ENCODE measurements at places on chromosomes 5 and 9. TPM values are rescaled to one million over a fixed set of nuclear protein-coding genes. Genes with fewer than 3 reads are reported as not detected.

Gene SERF1B
- total RNA-seq, result 45.2 TPM

Gene SHOC1
- not detected for total RNA-seq

DNA sequence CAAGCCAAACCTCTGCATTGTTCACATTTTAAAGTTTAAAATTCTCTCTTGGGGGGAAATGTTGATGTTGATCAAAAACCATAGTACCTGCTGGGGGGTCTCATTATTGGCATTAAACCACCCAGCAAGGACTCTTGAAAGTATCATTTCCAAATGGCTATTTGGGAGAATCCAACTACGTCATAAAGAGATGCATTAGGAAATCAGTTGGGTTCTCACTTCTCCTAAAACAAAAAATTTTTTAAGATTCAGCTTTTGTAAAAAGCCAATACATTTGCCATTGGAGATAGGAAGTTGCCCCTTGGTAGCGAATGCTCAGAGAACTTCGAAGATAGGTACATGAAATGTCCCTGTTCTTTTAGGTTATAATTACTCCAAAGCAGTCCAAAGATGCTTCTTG, 96.4 kb downstream of the GNAQ start:
- H3K27me3 ChIP-seq, result no peaks in the 10 kb centered on the region
- H3K4me3 ChIP-seq, result no peak overlapping the region
- H3K36me3 ChIP-seq, result no peaks in the 10 kb centered on the region
- H3K4me1 ChIP-seq, result no peaks in the 10 kb centered on the region
- no peak for DNase-seq

DNA sequence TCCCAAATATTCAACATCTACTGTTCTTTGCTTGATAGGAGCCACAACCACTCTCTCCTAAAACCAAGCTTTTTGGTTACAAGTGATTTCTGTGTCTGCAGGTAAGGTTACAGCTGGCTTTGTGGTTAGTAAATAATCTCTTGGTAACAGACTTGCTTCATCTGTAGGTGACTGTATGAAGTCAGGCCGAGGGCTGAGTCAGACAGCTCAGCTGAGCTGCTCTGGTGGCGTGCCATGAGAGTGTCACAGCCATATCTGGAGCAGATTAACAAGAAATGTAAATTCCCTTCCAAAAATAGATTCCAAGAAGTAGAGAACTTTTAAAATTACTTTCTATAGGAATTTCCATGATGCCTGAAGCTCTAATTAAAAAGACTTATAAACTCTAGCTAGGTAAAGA, 23.7 kb upstream of the TAS2R1 start:
- no peaks in the 10 kb centered on the region for H3K27me3 ChIP-seq
- no peaks in the 10 kb centered on the region for H3K4me1 ChIP-seq
- H3K4me3 ChIP-seq, result no peak overlapping the region
- H3K36me3 ChIP-seq, result no peaks in the 10 kb centered on the region

DNA sequence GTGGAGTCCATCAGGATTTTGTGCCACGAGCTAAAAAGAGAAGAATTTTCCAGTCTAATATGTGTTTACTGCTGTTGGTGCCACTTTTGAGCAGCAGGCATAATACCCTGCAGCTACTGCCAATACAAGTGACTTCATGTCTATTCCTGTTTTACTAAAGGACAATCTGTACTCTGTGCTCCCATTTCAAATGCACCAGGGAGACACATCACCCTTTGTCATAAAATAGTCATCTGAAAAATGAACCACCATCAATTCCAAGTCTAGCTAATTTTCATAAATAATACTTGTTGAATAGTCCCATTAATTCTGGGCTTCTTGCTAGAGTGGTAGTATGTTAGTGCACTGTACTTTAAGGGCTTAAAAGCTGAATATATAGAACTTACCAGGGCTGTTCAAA, 8.9 kb upstream of the PKD2L2 start:
- no peak for DNase-seq
- no peaks in the 10 kb centered on the region for H3K27me3 ChIP-seq
- H3K27ac ChIP-seq, result peak overlapping the region; percentile 81
- H3K4me1 ChIP-seq, result no peaks in the 10 kb centered on the region
- no peaks in the 10 kb centered on the region for H3K36me3 ChIP-seq

- no peaks in the 10 kb centered on the region for H3K36me3 ChIP-seq
- H3K4me3 ChIP-seq, result no peak overlapping the region
- H3K27ac ChIP-seq, result no peak overlapping the region
- DNase-seq, result no peak
- H3K27me3 ChIP-seq, result no peaks in the 10 kb centered on the region
These were observed 117.8 kb downstream of the MAST4 start for GRCh38 chr5:66713998-66714397.
